ENCODE measurements at places on chromosomes 13 and 19. TPM values are rescaled to one million over a fixed set of nuclear protein-coding genes. Genes with fewer than 3 reads are reported as not detected.

Gene FBXL3
- 39.8 TPM for total RNA-seq

Gene CTXN1
- total RNA-seq = 2.8 TPM

Gene CGB1
- not detected for total RNA-seq

Gene RPS15
- 178 TPM for total RNA-seq

Gene PDE4A
- 2.9 TPM for total RNA-seq

Gene CALR3
- 0.08 TPM for total RNA-seq

Gene NAT14
- 15.1 TPM for total RNA-seq

Gene QPCTL
- 3.2 TPM for total RNA-seq

Gene C19orf67
- not detected for total RNA-seq

Gene PCSK4
- 1.5 TPM for total RNA-seq

Gene GARIN5B
- not detected for total RNA-seq

Gene MTUS2
- total RNA-seq = 0.30 TPM

Gene LILRB3
- not detected for total RNA-seq

Gene FGF14
- under 0.01 TPM for total RNA-seq

Gene VMAC
- total RNA-seq = 2.8 TPM

Gene CEACAM8
- total RNA-seq = not detected

Gene ZNF568
- 18.8 TPM for total RNA-seq

Gene SHC2
- total RNA-seq = 4.1 TPM

Gene CHST8
- not detected for total RNA-seq

Gene IGFL1
- not detected for total RNA-seq

Gene SCN1B
- total RNA-seq = 24.2 TPM

Gene CEACAM6
- total RNA-seq = not detected

Gene PGLYRP1
- total RNA-seq = not detected

Gene PSG2
- not detected for total RNA-seq

Gene ZNF600
- 2.8 TPM for total RNA-seq

Gene TMEM272
- not detected for total RNA-seq

Gene RFPL4AL1
- not detected for total RNA-seq

Gene SIGLECL1
- not detected for total RNA-seq

Gene CDX2
- not detected for total RNA-seq

Gene INSL3
- total RNA-seq = not detected

Gene ZNF155
- 7.0 TPM for total RNA-seq

Gene EFNA2
- not detected for total RNA-seq

Gene PRODH2
- total RNA-seq = not detected

Gene TEX29
- total RNA-seq = 3.6 TPM

Gene CYP2A7
- total RNA-seq = not detected

Gene LACC1
- 12.1 TPM for total RNA-seq

Gene PRSS57
- total RNA-seq = not detected

Gene CEACAM20
- total RNA-seq = not detected

Gene ZNF324B
- 16.8 TPM for total RNA-seq

Gene FGF9
- 0.47 TPM for total RNA-seq

Gene POU2F2
- 0.08 TPM for total RNA-seq

Gene NLRP9
- total RNA-seq = not detected

All from smooth muscle cell of the coronary artery (primary cell).